Stimulated activated memory B cell treated with anti-CD40 and anti-IgM and Interleukin-4, amounts not matched to agents 10 μg/mL and 1 μg/mL and 100 μg/mL, for 72 hours (primary cell): ENCODE measurements at places on chromosomes 4 and X.

GRCh38 chr4:16035843-16036242 lies 48.0 kb downstream of the PROM1 start:
- ATAC-seq, result no peak

GRCh38 chrX:12319003-12319519 lies 180.8 kb downstream of the FRMPD4 start:
- no peak for ATAC-seq

DNA sequence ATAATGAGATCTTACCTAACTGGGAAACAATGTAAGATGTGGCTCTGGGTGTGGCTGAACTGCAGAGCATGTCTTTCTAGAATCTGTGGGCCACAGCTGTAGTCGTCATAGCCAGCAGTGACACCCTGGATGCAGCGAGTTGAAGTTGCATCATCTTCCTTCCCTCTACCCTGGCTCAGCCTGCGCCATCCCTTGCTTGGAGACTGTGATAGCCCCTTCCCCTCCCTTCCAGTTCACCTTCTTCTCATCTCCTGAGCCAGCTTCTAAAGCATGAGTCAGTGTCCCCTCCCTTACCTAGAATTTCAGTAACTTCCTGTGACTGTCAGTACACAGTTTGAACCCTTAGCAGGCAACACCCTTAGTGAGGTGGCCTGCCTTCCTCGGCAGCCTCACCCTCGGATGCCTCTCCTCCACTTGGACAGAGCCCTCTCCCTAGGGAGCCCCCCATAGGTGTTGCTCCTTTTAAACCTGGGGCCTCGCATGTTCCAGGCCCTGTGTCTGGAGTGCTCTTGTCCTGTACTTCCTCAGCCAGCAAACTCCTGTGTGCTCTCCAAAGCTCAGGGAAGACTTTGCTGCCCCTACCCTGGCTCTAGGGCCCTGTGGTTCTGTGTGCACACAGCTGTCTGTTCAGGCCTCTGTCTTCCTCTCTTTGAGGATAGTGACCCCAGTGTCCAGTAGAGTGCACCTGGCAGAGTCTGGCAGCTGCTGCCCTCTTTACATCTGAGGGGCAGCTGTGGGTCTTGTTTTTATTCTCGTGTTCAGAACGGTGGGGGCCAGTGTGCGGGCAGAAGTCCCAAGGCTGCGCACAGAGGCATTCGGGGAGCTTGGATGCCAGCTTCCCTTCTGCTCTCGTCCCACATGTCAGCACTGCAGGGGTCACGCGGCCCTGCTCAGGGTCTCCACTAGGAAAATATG lies 43.7 kb upstream of the TADA2B start:
- ATAC-seq, result no peak

GRCh38 chrX:24760363-24761000 lies 66.8 kb downstream of the POLA1 start:
- no peak for ATAC-seq

GRCh38 chr4:24770032-24770584 lies 25.3 kb upstream of the SOD3 start:
- ATAC-seq, result peak; percentile 31

GRCh38 chr4:113145519-113146291 lies 96.3 kb downstream of the ANK2 start:
- ATAC-seq, result no peak

DNA sequence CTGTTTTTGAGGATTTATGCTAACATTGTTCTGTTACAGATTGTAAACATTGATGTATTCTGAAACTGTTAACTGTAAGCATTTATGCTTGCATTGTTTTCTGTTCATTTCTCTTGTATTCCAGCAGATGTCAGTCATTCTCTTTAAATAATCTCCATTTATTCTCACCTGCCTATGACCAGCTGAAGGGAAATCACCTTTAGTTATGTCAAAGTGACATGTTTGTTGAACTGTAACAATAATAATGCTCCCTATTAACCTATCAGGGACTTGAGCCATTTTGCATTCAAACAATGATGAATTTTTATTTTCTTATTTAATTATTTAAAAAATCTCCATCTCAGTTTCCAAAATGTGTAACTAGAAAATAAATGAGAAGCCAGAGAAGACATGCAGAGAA lies 58.0 kb downstream of the SPCS3 start:
- no peak for ATAC-seq

GRCh38 chr4:34182306-34182705 lies 2062.0 kb downstream of the ARAP2 start:
- no peak for ATAC-seq

DNA sequence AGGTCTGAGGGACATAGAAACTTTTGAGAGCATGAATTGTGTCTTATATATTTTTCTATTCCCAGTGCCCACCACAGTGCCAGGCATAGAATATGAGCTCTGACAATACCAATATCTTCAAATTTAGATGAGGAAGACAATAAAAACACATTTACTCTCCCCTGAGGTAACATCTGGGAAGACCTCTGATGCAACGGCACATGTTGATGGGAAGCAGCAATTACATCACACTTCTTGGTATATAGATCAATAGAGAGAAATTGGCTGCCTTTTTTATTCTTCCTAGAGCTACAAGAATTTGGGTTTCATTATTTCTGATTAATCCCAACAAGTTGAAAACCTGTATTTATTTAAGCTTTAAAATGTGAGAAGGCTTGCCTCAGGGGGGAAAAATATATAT lies 67.4 kb upstream of the SMAD1 start:
- no peak for ATAC-seq

GRCh38 chrX:14361435-14361834 lies 167.9 kb upstream of the GLRA2 start:
- no peak for ATAC-seq

DNA sequence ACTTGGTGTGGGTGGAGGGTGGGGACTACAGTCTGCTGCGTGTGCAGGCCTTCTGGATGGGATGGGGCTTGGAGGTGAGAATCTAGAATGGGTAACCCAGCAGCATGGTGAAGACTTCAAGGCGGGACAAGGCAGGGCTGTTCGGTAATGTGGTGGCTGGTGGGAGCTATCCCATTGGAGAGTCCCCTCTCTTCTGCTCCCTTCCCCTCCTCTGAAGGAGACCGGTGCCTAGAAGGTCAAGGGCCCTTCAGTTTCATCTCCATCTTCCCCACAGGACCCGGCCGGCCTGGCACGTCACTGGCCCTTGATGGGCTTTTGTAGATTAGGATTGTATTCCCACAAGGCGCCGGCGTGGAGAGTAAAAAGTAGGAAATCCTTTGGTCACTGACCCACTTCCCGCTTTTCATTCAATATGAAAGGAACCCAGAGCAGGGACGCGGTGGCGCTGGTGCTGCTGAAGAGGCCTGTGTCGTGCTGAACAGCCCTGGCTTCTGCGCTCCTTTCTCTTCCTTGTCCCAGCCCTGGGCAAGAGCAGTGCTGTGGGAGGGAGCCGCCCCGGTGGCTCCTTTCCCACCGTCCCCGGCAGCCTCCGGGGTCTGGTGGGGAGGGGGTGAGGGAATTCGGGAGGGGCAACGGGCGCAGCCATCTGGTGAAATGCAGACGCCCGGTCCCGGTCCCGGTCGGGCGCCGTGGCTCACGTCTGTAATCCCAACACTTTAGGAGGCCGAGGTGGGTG lies 7.3 kb upstream of the HMGB3 start:
- ATAC-seq, result no peak

GRCh38 chrX:115183980-115184379 lies 5.2 kb upstream of the RBMXL3 start:
- no peak for ATAC-seq

DNA sequence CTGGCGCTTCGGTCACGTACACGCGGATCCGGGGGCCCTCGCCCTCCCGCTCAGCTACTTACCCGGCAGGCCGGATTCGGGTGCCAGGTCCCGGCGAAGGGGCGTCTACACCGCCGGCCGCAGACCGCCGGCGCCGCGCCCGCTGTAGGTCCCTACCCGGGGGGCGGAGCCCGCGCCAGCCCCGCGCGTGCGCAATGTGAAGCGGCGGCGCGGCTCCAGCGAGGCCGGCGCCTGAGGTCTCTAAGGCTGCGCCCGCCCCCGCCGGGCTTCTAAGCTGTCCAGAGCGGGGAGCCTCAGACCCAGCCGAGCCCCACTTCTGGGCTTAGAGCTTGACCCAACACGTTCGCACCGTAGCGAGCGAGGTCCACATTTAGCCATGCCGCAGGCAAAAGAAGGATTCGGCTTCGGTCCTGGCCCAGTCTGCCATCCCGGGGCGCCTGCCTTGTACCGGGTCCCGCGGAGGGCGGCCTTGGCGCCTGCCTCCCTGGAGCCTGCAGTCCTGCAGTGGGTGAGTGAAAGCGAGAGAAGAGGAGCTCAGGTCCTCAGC lies at the start of gene ZNF518B:
Gene ZNF518B (minus strand): TSS at position 172 of the 547 bp plus-strand sequence. CDS start 11,098 bp downstream, outside the sequence.
- ATAC-seq, result peak; percentile 89

GRCh38 chr4:171876636-171877035 lies 63.4 kb downstream of the GALNTL6 start:
- no peak for ATAC-seq

DNA sequence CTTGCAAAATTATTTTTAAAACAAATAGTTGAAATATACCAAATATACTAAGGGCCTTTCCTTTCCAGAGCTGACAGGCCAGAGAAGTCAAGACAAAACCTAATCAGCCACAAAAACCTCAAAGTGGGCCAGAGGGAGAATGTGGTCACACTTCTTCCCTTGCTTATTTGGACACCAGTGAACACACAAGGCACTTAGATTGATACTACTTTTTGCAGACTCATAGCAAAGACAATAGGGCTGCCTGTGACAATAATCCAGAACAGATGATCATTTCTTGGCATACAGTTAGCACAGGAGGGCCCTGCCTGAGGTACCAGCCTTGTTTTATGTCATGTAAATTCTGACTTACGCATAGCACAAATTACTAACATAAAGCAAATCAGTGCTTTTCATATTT lies 215.7 kb upstream of the NEIL3 start:
- no peak for ATAC-seq

DNA sequence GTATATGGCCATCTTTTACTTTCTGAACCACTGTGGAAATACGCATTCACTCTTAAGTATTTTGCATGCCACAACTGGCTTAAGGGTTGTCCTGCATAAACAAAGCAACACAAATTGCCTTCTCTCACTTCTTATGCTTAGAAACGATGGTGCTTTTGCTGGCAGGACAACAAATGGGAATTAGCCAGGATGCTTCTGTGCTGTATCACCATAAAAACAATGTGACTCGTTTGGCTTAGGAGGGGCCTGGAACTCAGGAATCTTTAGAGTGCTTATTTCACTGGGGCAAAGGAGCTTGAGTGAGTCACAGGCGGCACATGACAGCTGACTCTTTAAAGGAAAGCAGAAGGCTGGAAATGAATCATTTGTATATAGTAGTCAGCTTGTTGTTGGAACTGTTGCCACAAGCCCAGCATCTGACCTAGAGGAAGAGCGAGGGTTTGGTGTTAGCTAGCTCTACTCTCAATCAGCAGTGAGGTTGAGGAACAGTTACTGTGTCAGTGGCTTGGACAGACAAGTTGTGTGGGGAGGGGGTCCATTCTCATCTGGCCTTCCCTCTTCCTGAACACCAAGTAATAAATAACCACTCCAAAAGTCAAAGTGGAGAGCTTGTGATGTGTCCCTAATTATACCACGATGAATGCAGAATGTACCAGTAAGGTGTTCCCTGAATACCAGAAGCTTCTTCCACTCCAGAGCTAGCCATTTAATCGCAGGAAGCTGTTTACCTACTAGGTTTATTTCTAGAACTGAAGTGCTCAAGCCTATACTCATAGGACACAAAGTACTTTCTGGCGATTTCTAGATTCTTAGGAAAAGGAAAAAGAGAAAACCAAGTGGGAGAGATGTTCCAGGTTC lies 293.1 kb downstream of the CAMK2D start:
- peak; percentile 47 for ATAC-seq

DNA sequence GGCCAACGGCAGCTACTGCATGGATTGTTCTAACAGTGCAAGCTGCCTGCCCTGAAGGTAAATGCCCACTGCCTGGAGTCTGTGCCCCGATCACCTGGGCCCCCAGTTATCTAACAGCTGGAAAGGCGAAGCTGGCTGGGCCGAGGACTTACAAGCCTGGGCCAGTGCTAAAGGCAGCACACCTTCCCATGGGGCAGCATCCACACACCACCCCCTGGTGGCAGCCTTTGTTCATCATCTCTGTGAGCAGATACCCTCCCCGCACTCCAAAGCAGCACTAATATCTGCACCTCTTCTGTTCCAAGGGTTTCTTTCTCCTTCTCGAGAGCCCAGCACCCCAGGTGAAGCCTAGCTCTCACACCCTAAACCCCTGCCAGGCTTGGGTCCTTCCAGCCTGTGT lies 7.6 kb downstream of the SLC2A9 start:
- peak; percentile 65 for ATAC-seq

DNA sequence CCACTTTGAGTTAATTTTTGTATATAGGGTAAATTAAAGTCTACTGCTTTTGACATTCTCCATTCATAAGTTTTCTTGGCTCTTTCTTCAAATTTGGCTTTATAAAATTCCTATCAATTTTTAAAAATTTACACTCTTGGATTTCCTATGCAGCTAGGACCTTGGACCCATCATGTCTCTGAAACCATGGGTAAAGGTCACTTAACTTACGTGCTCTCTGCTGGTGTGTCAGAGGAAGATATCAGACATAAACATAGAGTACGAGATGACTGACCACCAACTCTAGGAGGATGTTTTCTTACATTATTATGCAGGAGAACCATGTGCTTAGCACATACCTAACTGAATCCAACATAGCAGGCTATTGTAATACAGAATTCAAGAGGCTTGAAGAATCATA lies 62.5 kb upstream of the C1GALT1C1 start:
- ATAC-seq, result no peak

DNA sequence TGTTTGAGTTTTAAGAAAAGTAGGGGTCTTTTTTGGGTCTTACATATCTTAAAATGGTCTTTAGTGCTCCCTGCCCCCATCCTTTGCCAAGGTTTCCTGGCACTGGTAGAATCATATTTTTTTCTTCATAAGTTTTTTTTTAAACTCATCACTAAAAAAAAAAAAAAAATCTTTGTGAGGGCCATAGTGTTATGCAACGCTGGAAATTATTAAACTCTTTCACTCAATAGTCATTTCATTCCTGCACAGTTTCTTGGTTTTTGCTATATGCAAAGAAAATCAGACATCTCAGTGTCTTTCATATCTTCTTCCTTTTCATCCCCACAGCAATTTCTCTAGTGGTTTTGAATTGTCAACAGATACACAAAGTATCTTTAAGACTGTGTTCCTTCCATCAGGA lies 95.6 kb downstream of the TMA16 start:
- ATAC-seq, result no peak

DNA sequence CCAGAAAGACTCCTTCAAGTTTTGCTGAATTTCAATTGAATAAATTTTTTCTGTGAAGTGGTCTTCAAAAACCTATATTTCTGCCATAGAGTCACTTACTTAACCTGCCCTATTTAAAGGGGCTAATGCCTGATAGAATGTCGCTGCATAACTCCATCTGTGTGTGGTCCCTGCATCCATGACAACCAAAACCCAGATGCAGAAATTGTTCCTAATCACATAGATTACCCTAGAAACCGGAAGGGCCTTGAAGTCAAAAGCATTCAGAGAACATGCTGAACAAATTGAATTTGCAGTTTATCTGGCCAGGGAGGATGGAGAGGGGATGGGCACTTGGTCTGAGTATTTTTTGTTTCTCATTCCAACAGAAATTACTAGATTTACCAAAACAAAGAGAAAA lies 1.5 kb upstream of the PARM1 start:
- no peak for ATAC-seq

DNA sequence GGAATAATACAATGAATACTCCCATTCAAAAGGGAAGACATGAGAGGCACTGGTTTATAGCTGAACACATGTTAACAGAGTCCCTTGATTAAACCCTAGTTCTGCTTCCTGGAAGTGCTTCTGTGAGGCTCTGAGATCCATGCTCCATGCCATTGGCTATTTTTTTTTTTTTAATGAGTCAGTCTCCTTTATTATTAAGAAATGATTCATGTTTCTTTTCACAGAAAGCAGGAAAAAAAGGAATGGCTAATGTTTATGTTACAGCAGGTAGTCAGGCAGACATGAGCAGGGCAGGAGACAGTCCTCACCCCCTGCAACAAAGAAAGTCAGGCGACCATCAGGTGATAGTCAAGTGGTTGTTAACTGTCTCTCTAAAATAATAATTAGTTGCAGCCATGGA lies 598.7 kb downstream of the EPHA5 start:
- no peak for ATAC-seq
